NCI-H524 treated with DMSO at 0.1 percent for 48 hours (cell line): ENCODE measurements at places on chromosomes 6 and 20.

DNA sequence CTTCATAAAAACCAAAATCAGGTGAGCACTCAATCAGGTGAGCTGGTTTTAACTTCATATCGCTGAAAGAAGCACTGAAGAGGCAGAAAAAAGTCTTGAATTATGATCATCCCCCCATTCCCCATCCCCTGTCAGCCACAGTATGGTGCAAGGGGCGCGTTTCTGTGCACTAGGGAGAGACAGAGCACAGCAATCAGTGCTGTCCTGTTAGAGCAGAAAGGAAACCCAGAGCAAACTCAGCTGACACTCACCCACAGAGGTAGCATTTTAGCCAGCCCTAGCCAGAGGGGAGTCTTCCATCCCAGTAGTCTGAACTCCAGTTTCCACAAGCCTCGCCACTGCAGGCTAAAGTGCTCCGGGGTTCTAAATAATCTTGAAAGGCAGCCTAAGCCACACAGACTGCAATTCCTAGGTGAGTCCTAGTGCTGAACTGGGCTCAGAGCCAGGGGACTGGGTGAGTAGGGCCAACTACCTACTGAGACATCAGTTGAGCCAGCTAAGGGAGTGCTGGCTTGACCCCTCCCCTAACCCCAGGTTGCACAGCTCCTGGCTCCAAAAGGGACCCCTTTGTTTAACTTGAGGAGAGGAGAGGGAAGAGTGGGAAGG lies 1352.6 kb upstream of the GJE1 start:
- no peak for DNase-seq

GRCh38 chr6:170269846-170270541 lies 20.9 kb downstream of the DLL1 start:
- no peak for DNase-seq

- no peak for DNase-seq
These were observed 7.4 kb downstream of the ITPR3 start for GRCh38 chr6:33628401-33628964.

DNA sequence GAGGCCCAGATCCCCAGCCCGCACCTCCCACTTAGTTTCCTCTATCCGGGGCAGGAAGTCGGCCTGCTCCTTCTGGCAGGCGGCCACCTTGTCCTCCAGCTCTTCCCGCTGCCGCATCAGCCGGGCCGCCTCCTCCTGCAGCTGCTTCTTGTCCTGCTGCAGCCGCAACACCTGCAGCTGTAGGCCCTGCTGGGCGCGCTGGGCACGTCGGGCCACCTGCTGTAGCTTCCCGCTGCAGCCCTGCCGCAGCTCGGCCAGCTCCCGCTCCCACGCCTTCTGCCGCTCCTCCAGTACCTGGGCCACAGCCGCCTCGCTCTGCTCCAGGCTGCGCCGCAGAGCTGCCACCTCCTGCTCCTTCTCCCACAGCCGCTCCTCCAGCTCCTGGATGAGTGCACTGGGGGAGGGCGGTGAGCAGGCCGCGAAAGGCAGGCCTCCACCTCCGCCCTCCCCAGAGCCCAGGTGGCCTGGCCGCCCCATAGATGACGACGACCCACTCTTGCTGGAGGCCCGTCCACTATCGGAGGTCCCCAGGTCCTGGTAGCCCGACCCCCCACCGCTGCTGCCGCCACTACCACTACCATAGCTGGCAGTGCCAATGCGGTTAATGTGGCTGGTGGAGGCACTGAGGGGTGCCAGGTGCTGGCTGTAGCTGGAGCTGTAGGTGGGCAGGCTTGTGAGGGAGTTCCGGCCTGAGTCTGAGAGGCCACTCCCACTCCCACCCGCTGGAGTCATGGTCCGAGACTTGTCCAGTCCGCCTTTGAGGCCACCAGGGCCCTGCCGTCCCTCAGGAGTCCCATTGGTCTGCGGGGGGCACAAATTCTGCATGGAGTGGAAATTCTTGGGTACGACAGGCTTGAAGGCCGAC lies 6.0 kb upstream of the FASTKD5 start:
- peak; percentile 36 for DNase-seq

DNA sequence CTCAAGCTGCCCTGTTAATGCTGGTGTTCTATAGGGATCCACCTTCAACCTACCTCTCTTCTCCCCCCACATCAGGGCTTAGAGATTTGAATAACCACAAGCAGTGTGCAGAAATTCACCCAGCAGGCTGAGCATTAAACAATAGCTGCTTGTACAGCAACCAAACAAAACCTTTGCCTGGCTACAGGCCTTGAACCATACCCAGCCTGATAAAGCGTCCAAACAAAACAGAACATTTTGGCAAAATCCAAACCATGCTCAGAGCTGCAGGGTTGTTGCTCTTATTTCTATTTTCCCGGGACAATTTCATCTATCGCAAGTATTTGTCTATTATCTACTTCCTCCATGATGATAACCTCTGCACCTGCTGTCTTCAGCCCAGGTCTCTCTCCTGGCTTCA lies 142.3 kb downstream of the UNC5CL start:
- no peak for DNase-seq

- DNase-seq = no peak
These were observed 815.5 kb upstream of the SLC35B3 start for GRCh38 chr6:9250852-9251251.

GRCh38 chr6:112367628-112368027 lies 20.5 kb downstream of the RFPL4B start:
- DNase-seq = no peak

DNA sequence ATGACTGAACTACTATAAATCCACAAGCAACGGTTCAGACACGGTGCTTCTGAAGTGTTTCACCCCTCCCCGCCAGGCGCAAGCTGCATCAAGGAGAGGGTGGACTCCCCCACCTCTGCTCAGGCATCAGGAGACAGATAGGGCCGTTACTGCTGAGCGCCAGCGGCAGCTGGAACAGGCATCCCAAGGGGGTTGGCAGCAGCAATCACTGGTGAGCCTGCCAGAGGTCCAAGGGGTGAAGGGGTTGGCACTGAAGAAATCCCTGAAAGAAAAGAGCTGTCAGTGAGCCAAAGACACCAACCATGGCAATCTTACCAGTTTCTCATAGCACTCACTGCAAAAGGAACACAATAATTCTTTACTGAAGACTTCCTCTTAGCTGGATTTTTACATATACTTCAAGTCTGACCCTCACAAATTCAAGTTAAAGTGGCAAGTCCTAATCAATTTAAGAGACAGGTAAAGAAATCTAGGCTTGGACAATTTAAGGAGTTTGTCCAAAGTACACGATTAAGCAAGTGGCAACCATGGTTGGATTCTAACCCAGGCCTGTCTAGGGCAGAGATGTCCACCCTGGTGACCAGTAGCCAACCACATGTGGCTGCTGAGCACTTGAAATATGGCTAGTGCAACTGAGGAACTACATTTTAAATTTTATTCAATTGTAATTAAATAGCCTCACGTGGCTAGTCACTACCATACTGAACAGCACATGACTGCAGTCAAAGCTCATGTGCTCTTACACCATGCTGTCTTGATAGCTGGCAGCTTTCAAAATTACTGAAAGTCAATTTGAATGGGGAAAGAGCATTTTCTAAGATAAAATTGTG lies 21.7 kb upstream of the TBC1D20 start:
- DNase-seq = no peak

DNA sequence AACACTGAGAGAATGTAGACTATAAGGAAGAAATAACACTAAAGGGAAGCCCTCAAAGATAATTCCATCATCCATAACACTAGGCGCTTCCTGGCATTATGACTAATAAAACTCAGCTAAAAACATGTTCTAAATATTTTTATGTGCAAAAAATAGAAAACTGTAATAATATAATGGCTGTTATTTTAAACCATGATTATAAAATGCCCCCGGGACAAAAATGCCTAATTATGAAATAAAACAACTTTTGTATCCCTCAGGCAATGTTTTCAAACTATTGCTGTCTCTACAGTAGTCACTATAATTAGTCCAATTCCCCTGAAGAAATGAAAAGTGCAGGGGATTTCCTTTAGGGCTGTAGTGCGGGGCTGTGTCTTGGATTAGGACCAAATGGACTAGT lies 242.4 kb downstream of the RNF144B start:
- no peak for DNase-seq

DNA sequence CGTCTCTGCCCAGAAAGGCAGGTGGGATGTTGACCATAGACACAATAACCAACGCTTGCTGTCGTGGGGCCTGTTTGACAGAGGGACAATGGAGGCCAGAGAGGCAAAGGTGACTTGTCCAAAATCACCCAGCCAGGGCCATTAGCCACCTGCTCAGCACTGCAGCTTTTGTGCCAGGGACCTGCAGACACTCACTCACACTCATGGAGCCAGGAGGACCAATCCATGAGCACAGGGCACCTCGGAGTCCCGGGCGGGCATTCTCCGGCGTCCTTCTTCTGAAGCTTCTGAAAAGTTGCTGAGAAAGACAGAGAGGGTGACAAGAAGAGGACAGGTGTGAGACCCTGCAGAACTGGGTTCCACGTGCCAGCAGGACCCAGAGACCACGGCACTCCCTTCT lies 45.4 kb upstream of the SLCO4A1 start:
- DNase-seq = no peak

DNA sequence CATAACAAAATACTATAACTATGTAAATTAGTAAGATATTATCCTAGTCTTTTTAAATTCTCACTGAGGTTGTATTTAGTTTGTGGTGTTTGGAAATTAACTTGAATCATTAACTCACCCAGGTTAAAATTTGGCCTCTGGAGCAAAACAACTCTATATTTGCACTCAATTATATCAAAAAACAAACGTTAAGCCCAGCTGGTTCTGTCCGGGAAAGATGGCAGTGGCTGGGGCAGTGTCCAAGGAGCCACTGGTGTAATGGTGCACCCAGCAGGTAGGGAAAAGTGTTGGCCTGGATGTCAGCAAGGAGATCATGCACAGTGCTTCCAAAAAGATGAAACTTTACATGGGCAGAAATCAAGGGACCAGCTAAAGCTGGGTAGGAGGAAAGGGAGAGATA lies 285.3 kb upstream of the CITED2 start:
- DNase-seq = no peak

DNA sequence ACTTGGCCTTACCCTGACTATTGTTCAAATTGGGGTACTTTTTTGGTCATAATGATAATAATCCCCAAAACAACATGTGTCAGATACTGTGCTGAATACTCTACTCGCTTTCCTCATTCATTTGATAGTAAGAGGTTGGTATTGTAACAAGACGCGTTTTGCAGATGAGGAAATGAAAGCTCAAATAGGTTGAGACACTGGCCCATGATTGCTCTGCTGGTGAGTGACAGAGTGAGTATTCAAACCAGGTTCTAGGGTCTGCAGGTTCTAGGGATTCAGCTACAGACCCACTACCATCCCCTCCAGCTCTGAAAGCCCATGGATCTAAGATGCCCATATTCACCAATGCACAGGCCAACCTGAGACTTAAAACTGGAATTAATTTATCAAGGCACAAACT lies 1.3 kb upstream of the ENPP4 start:
- DNase-seq = no peak

- no peak for DNase-seq
These were observed 76.9 kb downstream of the NCOA3 start for GRCh38 chr20:47578543-47578942.

GRCh38 chr20:25247000-25247517 lies 826 bp upstream of the PYGB start:
- DNase-seq = peak; percentile 14

DNA sequence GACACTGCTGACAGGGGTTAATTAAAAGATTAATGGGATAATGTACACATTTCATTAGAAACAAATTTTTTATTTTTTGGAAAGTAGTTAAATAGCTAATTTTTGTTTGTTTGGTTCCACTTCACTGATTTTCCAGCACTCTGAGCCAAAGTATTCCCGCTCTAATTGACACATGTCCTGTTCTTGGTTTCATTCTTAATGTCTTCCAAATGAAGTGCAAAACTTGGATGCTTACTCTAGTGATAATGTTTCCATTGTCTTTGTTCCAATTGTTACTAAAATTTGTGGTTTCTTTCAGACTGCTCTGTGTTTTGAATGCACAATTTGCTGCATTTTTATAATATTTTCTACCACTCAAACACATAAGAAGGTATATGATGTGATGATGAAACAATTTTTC lies 794.3 kb downstream of the PHF3 start:
- no peak for DNase-seq

GRCh38 chr20:59081036-59081435 lies 38.5 kb upstream of the PRELID3B start:
- DNase-seq = no peak

- no peak for DNase-seq
These were observed 202.6 kb downstream of the SOD2 start for GRCh38 chr6:159490298-159490937.

- no peak for DNase-seq
These were observed 54.7 kb upstream of the SYNJ2 start for GRCh38 chr6:157927011-157927410.

- DNase-seq = no peak
These were observed 552 bp upstream of the DEF6 start for GRCh38 chr6:35296931-35297600.

DNA sequence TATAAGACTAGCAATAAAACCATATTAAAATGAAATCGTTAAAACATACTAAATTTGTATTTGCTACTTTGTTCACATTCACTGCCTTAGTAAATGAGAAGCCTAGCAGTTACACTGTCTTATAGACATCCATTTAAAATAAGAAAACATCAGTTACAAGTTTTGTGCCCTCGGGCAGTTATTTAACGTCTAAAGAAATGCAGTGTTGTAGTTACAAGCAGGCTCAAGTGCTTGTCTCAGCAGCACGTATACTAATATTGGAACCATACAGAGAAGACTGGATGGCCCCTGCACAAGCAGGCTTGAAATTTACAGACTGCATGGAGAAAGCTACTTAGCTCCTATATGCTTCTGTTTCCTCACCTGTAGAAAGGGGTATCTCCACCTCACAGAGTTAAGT lies 93.1 kb downstream of the HACE1 start:
- no peak for DNase-seq

GRCh38 chr20:10857352-10858070 lies 183.7 kb upstream of the JAG1 start:
- no peak for DNase-seq

DNA sequence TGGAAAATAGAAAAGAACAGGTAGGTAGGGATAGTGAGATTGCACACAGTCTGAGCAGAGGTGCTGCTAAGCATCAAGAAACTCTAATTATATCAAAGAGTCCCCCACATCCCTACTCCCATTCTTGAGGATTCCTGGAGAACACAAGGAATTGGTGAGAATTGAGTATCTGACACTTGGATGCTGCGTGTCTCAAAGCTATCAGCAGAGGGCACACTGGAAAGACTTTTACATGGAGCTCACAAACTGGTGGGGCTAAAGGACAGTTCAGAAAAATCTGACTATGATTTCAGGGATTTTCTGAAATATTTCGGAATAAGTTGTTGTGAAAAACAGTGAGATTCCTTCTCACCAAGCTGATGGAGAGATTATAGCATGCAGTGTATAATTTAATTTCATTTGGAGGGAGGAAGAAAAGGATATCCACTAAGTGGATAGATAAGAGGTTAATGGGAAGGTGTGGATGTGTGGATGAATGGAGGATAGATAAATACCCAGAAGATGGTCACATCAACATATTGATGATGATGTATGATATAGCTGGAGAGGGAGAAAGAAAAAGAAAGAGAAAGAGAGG lies 215.4 kb upstream of the DEFB112 start:
- DNase-seq = no peak

GRCh38 chr6:111628142-111628850 lies 22.6 kb upstream of the TRAF3IP2 start:
- no peak for DNase-seq

GRCh38 chr20:17969278-17969883 lies 563 bp downstream of the MGME1 start:
- no peak for DNase-seq

- no peak for DNase-seq
These were observed 8.4 kb upstream of the MAPK13 start for GRCh38 chr6:36121787-36122494.

- DNase-seq = no peak
These were observed 56.6 kb upstream of the RREB1 start for GRCh38 chr6:7050872-7051779.
